ENCODE measurements at places on chromosomes 16 and 17.

- no peak for DNase-seq
These were observed 2.1 kb downstream of the ST6GALNAC1 start for GRCh38 chr17:76641501-76641900.

DNA sequence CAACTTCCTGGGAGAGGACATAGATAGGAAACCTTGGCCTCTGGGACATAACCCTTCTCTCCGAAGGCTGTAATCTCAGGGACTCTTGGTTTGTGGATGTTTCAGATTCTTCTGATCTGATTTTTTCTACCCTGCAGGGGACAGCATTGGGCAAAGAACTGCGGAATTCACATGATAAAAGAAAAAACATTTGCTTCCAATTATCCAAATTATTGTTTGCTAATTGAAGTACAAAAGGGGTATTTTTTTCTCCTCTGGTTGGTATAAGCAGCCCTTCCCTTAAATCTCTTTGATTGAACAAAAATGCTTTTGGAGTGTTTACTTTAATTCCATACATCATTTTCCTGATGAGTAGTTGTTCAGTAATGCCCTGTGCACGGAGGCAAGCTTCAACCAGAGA, 251.7 kb upstream of the IRX3 start:
- DNase-seq, result no peak

DNA sequence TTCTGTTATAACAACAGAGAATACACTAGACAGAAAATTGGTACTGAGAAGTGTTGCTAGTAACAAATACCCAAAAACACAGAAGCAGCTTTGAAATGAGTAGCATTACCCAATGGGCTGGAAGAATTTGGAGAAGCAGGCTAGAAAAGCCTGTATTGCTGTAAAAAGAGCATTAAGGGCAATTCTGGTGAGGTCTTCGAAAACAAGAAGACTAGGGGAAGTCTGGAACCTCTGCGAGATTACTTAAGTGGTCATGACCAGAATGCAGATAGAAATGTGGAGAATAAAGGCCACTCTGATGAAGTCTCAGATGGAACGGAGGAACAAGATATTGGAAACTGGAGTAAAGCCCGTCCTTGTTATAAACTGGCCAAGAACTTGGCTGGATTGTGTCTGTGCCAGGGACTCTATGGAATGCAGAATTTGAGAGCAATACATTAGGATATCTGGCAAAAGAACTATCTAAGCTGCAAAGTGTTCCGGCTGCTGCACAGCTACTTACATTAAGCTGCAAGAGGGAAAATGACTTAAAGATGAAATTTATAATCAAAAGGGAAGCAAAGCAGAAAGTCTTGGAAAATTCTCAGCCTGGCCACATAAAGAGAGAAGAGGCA, 44.9 kb upstream of the PEMT start:
- no peak for DNase-seq

- no peak for DNase-seq
These were observed 7.4 kb upstream of the CACNA1H start for GRCh38 chr16:1145383-1146100.

DNA sequence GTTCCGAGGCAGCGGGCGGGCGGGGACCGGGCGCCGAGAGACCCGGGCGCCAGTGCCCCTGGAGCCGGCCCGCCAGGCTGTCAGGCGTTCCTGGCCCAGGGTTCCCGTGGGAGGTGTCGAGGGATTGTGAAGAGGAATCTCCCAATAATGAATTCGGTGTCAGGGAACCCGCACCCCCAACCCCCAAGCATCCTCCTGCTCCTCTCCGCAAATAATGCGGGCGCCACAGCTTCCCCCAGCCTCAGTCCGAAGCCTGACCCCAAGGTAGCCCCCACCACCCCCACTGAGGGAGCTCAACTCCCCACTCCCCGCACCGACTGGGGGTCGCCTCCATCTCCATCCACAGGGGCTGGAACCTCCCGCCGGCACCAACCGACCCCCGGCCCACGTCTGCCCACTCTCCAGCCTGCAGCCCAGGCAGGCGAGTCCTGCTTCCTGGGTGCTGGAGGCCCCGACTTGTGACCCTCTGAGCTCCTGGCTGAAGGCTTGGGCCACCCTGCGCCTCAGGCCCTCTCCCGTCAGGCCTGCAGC, 641 bp upstream of the CASKIN1 start:
- DNase-seq, result no peak

- DNase-seq, result no peak
These were observed 210.0 kb downstream of the FTO start for GRCh38 chr16:53913920-53914319.

DNA sequence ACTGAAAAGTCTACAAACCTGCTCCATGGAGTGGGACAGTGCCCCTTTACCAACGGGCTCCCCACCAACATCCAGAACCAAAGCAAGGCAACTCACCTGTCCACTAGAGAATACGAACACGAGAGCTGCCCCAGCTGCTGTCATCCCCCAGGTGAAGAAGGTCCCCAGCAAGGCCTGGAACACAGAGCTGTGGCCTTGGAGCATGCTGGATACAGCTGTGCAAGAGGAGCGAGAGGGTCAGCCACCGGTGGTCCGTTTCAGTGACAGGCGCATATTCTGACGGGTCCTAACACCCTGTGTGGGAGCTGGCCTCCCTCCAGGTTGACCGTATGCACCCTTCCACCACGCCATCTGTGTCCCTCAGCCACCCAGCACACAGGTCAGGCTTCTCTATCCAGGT, 3.9 kb downstream of the SLC39A11 start:
- DNase-seq, result no peak

DNA sequence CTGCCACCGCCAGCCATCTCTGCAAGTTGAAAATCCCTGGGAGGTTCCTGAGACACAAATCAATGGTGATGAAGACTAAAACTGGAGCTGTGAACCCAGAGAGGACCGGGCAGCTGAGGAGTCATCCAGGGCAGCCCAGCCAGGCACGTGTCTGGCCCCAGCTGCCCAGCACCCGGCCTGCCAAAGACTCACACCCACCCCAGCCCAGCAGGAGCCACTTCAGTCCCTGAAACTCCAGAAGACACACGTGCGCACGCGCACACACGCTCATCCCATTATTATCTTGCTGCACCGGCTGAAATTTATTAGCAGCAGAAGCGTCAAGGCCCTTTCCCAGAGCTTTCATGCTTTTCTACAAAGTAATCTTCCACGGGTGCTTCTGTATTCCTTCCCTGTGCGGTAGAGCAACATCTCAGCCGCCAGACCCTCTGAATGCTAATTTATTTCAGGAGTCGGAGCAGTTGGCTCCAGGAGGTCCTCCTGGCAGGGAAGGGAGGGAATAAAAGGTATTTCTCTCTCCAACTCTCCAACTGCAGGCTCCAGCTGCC, 59.8 kb upstream of the RBFOX3 start:
- DNase-seq, result no peak

DNA sequence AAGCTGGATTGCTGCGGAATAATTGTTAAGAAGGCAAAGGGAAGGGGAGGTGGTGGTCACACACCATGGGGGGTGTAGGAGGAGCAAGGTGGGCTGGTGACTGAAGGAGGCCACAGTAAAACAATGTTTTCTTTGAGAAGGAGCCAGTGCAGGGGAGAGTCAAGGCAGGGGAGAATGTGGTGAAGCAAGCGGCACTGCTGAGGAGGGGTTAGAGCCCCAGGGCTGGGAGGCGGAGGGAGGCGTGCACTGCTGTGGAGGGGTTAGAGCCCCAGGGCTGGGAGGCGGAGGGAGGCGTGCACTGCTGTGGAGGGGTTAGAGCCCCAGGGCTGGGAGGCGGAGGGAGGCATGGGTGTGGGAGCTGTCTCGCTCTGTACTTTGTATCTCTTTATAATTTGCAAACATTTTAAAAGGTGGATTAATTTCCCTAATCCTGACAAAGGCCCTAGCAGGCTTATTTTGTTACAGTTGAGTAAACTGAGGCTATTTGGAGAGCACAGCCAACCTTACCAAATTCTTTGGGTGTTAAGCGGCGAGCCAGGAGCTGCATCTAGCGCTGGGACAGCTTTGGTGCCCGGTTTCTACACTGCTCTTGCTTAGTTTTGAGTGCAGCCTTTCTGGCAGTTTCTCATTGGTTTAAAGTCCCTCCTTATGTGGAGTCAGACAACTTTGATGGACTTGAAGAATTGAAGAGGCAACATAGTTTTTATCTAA, 20.9 kb downstream of the RPTOR start:
- no peak for DNase-seq

DNA sequence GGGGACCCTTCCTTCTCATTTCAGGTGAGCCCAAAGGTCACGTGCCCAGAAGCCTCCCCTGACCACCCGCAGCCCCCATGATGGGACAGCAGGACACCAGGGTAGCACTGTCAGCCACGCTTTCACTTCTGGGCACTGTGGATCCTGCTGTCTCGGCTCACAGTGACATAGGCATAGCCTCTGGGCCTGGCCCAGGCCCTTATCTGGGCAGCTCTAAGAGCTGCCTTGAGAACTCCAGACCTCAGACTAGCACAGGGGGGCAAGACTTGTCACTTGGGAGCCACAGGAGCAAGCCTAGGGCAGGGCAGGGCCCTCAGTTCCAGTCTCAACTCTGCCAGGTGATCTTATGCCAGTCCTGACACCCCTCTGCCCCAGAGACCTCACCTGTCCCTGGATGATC, 4.7 kb downstream of the NATD1 start:
- no peak for DNase-seq

- no peak for DNase-seq
These were observed 16.8 kb downstream of the HIC1 start for GRCh38 chr17:2071455-2072281.

GRCh38 chr17:8453326-8453725, 17.6 kb downstream of the NDEL1 start:
- DNase-seq, result no peak

GRCh38 chr16:79008869-79009179, 591.7 kb downstream of the MAF start:
- no peak for DNase-seq

All from activated T-helper 9 cell treated with anti-CD3 and anti-CD28 coated beads, Interleukin-2, amount 50 U/mL, for 16 hours (primary cell).